ENCODE measurements at places on chromosomes 4 and X.

DNA sequence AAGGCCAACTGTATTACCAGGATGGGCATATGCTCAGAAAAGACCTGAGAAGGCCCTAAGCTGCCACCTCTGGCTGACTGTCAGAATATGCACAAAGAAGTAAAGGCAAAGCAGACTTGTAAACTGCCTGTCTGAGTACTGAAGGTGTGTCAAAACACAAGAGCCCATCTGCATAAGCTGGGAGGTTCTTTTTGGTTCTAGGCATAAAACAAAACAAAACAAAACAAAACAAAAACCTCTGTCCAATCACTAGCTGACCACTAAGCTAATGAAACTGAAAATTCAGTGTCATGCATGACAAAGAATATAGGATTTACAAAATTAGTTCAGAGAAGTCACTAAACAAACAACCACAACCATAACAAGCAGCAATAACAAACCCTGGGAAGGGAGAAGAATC lies 20.6 kb downstream of the SH3D19 start:
- no peak for DNase-seq

DNA sequence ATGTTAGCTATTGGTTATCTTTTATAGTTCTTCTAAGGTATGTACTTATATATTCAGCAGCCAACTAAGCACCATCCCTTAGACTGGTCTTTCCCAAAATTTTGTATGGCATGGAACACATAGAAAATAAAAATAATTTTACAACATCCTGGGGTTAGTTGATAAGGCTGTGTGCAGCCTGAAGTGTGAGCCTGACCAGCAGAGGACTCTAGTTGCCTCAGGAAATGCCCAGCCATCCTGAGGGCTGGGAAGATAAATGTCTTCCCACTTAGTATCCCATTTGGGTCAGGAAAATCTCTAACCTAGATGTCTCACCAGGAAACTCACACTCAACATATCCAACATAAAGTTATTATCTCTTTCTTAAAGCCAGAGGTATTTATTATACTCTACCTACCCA lies 251.4 kb upstream of the POF1B start:
- DNase-seq, result no peak

DNA sequence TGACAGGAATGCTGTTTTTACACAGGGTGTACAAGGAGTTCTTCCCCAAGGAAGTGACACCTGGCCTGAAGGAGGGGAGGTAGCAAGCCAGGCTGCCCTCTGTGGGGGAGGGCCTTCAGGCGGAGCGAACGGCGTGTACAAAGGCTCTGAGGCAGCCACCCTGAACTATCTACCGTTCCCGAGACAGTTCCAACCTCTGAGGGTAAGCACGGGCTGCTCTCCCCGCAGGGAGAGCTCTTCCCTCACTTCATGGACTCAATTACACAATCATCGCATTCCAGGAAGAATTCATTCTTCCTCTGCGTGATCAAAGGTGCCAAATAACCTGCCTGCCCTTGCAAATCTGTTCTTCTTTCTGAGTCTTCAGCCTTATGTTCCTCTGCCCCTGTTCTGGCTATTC lies 4.8 kb downstream of the ELK1 start:
- no peak for DNase-seq

DNA sequence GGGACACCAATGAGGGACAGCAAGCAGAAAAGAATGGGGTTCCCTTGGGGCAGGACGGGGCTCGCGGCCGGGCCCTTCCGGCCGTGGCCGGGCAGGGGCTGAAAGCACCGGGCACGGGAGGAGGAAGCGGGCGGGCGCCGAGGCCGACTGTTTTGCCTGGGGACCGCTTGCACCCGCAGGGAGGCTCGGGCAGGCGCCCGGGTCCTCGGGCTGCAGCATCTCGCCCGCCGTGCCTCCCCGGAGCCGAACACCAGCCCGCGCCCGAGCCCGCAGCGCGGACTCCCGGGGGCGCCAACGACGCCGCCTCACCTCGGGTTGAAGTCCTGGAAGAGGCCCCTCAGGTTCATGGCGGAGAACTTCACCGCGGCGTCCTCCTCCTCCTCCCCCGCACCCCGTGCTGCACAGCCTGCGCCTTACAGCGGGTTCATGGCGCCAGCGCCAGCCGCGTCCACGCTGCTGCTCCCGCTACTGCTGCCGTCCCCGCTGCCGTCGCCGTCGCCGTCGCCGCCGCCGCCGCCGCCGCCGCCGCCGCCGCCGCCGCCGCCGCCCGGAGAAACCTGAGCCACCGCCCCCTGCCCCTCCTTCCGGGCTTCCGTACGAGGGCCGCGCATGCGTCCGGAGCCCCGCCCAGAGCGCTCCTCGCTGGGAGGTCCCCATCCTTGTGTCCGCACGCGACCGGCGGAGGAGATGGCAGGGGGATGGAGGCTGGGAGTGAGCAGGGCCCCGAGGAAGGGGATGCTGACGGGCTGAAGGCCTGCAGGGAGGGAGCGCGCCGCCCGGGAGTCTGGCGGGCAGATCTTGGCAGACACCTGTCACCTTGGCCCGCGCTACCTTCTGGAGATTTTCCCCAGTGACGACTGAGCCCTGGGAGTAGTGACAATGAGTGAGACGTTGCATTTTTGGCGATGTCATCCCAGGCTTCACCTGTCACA lies at the start of gene TMEM185A:
Gene TMEM185A (minus strand): TSS at position 559 of the 932 bp plus-strand sequence. CDS start 212 bp downstream, at position 347.
- DNase-seq, result no peak

- DNase-seq, result no peak
Measured at GRCh38 chr4:70954032-70954431, 39.4 kb upstream of the DCK start.

Data from bone marrow (tissue), 2 donors.